ENCODE measurements at places on chromosomes 4 and X.

- no peak for DNase-seq
Observed at GRCh38 chr4:23423540-23423939, 466.3 kb downstream of the PPARGC1A start.

DNA sequence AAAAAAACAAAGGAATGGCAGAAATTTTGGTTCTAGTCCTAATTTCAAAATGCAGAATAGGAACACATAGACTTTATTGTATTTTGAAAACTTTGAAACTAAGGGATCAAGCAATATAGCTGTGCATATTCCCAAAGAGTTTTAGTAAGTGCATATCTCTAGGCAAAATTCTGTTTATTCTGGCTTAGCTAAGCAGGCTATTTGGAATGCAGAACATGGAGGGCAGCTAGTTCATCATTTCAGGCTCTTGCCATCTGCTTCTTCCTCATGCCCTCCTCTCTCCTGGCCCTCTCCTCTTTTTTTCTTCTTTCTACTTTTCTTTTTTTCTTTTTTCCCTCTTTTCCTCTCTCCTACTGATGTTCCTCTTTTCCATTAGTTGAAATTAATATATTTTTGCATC, 12.0 kb upstream of the IL13RA2 start:
- no peak for DNase-seq

GRCh38 chr4:121057466-121057922, 14.8 kb downstream of the NDNF start:
- DNase-seq: no peak

GRCh38 chrX:13894888-13895565, 78.1 kb upstream of the GPM6B start:
- no peak for DNase-seq

- no peak for DNase-seq
Observed at GRCh38 chrX:65600106-65600505, 65.5 kb upstream of the LAS1L start.

GRCh38 chrX:110941906-110942305, 146.3 kb upstream of the CHRDL1 start:
- no peak for DNase-seq

GRCh38 chr4:141121768-141122454, 11.4 kb downstream of the RNF150 start:
- no peak for DNase-seq

DNA sequence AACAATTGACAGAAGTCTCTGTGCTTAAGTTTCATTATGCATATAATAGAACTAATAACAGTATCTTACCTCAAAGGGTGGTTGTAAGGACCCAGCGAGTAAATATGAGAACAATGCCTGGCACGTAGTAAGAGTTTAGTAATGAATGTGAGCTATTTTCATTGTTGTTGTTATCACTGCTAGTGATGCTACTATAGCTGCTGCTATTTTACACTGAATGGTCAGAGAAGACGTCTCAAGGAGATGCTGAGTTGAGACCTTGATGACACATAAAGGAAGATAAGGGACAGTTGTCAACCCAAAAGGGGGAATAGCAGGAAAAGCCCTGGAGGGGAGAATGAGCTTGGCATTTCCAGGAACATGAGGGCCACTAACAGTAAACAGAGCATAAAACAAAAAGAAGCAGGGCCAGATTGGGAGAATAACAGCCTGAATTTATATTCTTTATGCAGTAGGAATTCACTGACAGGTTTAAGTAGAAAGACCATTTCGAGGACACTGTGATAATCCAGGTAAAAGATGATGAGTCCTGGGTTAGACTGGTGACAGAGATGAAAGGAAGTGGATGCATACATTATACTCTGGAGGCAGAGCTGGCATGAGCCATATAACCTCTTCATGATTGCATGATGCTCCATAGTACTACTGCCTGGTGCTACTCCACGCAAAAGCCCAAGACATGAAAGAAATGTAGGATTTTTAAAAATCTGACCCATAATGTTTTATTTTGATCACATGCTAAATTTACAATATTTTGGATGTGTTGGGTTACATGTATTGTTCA, 23.1 kb downstream of the ATP8A1 start:
- no peak for DNase-seq

DNA sequence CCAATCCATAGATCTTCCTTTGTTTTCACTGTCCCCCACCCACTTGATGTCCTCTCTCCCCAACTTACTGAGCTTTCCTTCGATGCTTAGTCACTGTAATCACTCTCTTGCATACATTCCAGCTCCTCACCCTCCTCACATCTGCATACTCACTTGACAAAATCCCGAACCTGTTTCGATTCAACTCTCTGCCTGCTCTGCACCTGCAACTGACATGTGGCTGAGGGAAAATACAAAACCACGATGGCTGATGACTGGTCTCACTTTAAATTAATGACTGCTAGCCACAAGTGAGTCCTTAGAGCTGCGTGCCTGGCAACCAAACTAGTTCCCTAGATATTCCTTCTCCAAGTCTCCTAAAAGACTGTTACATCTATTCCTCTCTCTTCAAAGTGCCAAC, 70.4 kb upstream of the FHL1 start:
- DNase-seq: no peak

DNA sequence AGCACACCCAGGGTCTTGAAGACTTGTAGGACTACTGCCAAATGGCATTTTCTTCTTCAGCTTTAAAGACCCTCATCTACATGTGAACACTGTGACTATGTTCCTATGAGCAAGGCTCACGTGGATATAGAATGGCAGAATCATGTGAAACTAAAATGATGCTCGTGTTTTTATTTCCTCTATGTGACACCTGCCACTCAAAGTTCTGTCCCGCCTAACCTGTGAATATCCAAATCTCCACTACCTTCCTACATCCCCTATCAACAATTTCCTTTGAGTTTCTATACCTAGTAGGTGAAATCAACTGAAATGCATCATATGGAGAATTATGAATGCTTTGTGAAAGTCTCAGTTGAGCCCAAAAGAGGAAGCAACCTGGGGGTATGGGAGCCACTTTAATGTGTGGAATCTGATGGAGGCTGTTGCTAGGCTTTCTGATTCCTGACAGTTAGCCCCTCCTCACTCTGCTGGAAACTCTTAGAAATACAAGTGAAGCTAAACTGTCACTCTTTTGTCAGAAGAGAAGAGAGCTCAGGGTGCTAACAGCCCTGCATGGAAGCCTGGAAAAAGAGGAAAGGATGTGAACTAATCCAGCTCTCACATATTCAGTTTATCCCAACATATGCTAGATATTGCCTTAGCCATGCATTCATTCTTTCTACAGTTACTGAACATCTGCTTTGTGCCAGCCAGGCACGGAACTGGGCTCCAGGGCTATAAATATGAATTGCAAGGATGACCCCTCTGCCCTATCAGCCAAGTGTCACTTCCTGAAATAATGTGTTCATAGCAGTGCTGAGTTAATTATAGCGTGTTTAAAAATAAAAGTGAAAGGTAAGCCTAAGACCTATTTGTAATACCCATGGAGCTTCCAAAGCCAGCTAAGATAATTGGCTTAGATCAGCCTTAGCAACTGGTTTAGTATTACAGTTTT, 11.0 kb downstream of the LHFPL1 start:
- DNase-seq: no peak

GRCh38 chrX:123340696-123341095, 156.6 kb downstream of the GRIA3 start:
- DNase-seq: no peak

DNA sequence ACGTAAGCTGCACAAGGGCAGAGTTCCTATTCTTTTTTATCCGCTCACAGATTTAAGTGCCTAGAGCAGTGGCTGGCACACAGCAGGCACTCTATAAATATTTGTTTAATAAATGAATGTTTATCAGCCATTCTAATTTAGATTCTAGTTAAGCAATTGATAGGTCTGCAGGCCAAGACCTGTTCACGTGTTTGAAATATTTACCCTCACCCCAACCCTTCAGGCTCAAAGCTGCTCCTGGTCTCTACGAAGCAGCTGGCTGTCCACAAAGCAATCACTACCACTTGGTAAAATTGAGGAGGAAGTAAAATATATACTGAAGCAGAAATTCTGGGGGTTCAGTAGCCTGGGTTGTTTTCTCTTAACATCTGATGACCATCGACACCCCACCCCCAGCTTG, 158.1 kb downstream of the MGST2 start:
- DNase-seq: no peak

GRCh38 chr4:111499291-111499690, 646.0 kb upstream of the FAM241A start:
- DNase-seq: no peak

DNA sequence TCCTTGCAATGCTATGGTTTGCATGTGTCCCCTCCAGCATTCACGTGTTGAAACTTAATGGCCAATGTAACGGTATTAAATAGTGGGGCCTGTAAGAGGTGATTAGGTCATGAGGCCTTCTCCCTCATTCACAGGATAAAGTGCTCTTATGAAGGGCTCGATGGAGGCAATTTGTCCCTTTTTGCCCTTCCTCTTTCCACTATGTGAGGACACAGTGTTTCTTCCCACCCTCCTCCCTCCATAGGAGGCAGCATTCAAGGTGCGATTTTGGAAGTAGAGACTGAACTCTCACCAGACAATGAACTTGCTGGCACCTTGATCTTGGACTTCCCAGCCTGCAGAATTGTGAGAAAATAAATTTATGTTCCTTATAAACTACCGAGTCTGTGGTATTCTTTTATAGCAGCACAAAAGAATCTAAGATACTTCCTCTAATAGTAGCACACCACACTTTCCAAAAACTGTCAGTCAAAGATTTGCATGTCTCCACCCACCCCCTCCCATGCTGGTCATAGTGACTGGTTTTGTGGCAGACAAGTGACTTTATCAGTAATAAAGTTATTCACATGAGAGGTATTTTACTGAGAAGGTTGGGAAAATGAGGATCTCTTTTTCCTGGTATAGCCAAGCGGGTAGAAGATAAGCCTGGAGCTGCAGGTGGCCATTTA, 113.5 kb upstream of the TTC29 start:
- DNase-seq: no peak

- DNase-seq: no peak
Observed at GRCh38 chrX:49003696-49004095, 1.6 kb upstream of the GRIPAP1 start.

- DNase-seq: no peak
Observed at GRCh38 chrX:149205081-149205480, 300.0 kb downstream of the IDS start.

GRCh38 chrX:642436-643240, 12.0 kb downstream of the SHOX start:
- DNase-seq: no peak

- no peak for DNase-seq
Observed at GRCh38 chrX:24676403-24677024, 17.2 kb upstream of the POLA1 start.

- DNase-seq: no peak
Observed at GRCh38 chr4:188732131-188732530, 592.9 kb downstream of the TRIML1 start.

- no peak for DNase-seq
Observed at GRCh38 chrX:20435913-20436312, 169.2 kb upstream of the RPS6KA3 start.

GRCh38 chrX:131747173-131747572, 203.3 kb downstream of the OR13H1 start:
- DNase-seq: no peak

DNA sequence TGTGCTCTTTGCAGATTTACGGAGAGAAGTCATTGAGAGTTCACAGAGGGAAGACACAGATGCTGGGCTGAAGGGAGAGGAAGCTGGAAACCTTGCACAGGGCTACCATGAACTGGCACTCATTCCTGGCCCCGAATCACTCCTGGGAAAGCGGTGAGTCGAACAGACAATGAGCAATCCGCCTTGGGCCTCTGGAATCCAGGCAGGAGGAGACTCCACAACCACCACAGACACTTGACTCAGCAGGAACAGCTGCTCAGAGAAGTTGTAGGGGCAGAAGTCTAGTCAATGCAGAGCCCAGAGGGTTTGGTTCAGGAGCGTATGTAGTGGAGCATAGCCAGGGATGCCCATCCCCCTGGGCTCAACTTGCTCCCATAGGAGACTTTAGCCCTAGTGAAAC, 62.8 kb upstream of the GRIA3 start:
- DNase-seq: no peak

DNA sequence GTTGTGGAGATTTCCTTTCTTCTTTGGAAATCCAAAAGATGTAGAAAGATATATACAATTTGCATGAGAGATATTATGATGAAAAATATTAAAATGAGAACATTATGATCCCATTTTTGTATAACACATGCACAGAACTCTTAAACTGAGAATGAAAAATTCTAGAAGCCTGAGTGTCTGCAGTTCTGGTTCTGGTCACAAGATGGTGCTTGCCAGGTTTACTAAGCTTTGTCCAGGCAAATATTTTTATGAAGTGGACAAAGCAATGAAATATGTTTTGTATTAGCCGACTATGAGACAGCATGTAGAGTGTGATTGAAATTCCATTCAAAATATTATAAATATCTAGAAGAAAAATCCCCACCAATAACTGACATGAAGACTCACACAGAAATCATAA, 2.2 kb downstream of the PWWP3B start:
- DNase-seq: no peak

DNA sequence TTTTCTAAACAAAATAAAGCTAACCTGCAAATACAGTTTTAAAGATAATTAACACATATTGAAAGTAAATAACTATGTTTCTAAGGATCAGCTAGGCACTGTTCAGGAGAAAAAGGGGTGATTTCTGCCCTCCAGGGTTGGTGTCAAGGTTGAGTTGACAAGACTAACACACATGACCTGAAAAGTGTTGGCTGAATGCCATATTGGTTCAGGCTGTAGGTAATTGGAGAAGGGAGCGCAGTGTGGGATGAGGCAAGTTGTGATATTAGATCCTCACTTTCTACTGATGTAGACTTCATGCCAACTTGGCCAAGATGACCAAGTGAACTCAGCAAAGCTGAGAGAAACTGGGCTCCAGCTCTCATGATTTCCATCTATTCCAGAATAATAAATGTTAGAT, 42.2 kb downstream of the PPM1K start:
- no peak for DNase-seq

- DNase-seq: no peak
Observed at GRCh38 chrX:150621652-150622051, 53.2 kb downstream of the MTM1 start.

DNA sequence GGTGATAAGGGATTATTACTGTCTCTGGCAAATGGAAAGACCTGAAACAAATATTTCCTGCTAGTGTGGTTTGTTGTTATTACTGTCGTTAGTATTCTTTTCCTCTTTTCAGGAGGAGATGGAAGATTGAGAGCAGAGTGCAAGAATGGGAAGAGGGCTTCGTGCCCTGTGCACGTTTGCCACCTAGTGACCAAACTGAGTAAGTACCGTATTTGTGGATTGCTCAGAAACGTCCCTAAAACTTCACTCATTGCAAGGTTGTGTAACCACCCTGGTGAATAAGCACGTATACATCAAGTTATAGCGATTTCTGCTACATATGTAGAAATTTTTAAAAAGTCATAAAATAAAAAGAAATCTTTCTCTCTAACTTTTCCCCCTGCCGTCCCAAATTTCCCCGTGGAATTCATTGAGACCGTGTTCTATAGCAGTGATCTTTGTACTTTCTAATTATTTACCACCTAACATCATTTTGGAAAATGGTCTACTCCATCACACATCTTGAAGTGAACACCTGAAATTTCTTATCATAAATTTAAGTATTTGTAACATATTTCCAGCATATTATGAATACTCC, 24.3 kb downstream of the LINC00632 start:
- DNase-seq: no peak

Measured in stimulated activated CD4-positive, alpha-beta T cell treated with anti-CD3 and anti-CD28 coated beads, Interleukin-12 subunit alpha, Interleukin-12 subunit beta, amount 100 ng/mL, for 24 hours (primary cell).